ENCODE measurements at places on chromosomes 11 and 22. TPM values are rescaled to one million over a fixed set of nuclear protein-coding genes. Genes with fewer than 3 reads are reported as not detected.

CSF2RB gene
- 15.6 TPM for total RNA-seq

BDNF gene
- total RNA-seq: 3.9 TPM

FGF3 gene
- total RNA-seq: not detected

NNMT gene
- 330 TPM for total RNA-seq

CARD10 gene
- total RNA-seq: 43.8 TPM

OR4C13 gene
- not detected for total RNA-seq

CARD16 gene
- 35.9 TPM for total RNA-seq

FXYD6 gene
- 0.33 TPM for total RNA-seq

SEC14L6 gene
- total RNA-seq: 0.19 TPM

VSTM5 gene
- 0.19 TPM for total RNA-seq

MPZL2 gene
- total RNA-seq: 25.8 TPM

C11orf52 gene
- total RNA-seq: not detected

IGF2 gene
- 17.8 TPM for total RNA-seq

POTEH gene
- total RNA-seq: not detected

E2F8 gene
- 7.5 TPM for total RNA-seq

MMP8 gene
- not detected for total RNA-seq

LIN7C gene
- 52.3 TPM for total RNA-seq

MMP13 gene
- not detected for total RNA-seq

KCTD14 gene
- total RNA-seq: 0.48 TPM

SRSF8 gene
- total RNA-seq: 31.0 TPM

VSIG2 gene
- 0.33 TPM for total RNA-seq

IL10RA gene
- total RNA-seq: 0.10 TPM

MB gene
- not detected for total RNA-seq

GLB1L2 gene
- 1.6 TPM for total RNA-seq

SFI1 gene
- 13.9 TPM for total RNA-seq

OR5P2 gene
- 0.33 TPM for total RNA-seq

UNC93B1 gene
- 15.8 TPM for total RNA-seq
